Activated CD8-positive, alpha-beta memory T cell treated with anti-CD3 and anti-CD28 coated beads for 1 hour (primary cell): ENCODE measurements at places on chromosomes 4 and X.

DNA sequence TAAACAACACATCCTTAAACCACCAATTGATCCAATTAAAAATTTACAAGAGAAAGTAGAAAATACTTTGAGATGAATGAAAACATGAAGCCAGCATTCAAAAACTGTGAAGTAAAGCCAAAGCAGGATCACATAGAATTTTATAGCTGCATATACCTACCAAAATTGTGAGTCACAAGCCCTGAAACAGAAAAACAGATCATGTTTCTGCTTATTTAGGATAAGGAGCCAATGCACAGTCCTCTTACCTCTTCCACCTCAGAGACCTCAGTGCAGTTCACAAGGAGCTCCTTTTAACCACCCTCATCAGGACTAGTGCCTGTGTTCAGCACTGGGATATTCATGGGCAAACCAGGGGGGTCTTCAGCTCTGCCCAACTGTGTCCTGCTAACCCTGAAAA is 386.7 kb downstream of the TECRL start:
- DNase-seq = no peak

DNA sequence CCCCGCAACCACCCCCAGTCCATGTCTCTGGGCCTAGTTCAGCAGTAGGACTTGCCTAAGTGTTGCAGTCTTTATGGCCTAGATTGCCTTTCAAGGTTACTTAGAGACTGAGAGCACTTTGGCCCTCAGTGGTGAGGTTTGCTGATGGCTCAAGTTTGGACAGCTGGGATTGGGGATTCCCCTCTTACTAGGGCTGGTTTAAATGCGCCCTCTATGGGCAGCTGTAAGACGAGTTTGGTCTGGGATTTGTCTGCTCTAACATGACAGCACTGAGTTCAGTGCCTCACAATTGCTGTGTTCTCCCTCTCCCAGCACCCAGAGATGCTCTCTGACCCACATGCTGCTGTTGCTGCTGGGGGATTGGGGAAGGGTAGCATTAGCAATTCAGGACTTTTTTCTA is 23.1 kb downstream of the DACH2 start:
- DNase-seq = no peak

- no peak for DNase-seq
These were observed 107.7 kb downstream of the SMIM20 start for GRCh38 chr4:26021417-26022345.

GRCh38 chrX:54695231-54695630 is 102.8 kb downstream of the ITIH6 start:
- DNase-seq = no peak

- no peak for DNase-seq
These were observed 623.8 kb downstream of the EPHA5 start for GRCh38 chr4:65046192-65047133.

GRCh38 chrX:118221270-118221669 is 104.7 kb upstream of the KLHL13 start:
- no peak for DNase-seq

GRCh38 chr4:112113864-112114263 is 31.4 kb upstream of the FAM241A start:
- DNase-seq = no peak

GRCh38 chr4:182869697-182870096 is 47.5 kb downstream of the DCTD start:
- DNase-seq = no peak

DNA sequence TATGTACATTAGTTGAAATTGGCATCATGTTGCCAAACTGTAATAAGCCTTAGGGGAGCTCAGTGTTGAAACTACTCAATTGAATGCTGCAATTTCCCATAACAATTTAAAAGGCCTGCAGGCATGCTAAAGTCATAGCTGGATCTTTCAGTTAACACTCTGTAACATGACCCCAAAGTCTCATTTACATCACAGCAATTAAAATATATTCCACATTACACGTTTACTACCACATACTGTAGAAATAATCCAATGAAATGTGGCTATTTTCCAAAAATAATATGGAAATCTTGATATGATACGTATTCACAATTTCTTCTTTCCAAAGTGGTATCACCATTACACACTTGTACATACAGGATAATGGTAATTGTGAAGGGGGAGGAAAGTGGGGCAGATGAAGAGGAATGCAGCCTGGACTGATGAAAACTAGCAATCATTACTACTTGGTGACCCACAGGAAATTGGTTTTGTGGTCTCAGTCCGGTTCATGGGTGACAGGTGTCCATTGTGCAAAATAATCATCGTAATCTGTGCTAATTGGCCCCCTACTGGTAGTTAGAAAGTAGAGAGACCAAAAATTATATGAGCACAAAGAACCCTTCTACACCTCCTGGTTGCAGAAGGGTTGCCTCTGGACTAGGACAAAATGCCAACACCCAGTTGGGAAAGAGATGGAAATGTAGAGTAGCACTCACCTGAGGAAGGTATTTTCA is 63.7 kb downstream of the TENM3 start:
- no peak for DNase-seq

DNA sequence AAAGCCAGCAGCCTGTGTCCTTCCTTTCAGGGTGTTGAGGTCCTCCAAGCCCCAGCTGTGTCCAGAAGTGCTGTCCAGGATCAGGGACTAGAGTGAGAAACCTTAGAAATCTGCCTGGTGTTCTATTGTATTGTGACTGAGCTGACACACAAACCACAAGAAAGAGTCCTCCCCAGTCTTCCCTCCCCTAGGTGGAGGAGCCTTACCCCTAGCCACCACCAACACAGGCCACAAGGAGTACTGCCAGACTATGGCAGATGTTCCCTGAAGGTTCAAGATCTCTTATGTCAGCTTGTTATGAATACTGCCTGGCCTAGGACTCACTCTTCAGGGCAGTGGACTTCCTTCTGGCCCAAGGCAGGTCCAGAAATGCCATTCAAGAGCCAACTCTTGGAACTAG is 514.1 kb upstream of the PITX2 start:
- no peak for DNase-seq

GRCh38 chrX:103839404-103839803 is 7.3 kb upstream of the RAB9B start:
- DNase-seq = no peak

GRCh38 chrX:21176921-21177571 is 197.2 kb upstream of the CNKSR2 start:
- no peak for DNase-seq

- DNase-seq = no peak
These were observed 12.3 kb downstream of the RNF175 start for GRCh38 chr4:153747406-153747955.

DNA sequence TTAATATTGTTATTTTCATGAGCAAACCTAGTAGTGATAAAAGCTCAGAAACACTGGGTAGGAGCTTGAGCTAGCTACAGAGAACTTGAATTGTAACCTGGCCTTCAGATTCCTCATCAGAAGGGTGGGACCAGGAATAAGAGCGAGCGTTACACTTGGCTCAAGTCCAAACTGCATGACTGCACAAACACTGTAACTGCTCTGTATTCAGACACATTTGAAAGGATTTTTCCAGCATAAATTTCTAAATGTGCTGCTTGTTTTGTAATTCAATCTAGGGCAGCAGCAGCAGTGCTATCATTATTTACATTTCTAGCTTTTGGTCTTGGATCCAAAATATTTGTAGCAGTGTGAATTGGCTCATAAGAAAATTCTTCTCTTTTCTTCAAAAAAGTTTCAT is 133.0 kb upstream of the TMLHE start:
- no peak for DNase-seq

GRCh38 chr4:42626629-42627146 is 30.2 kb downstream of the ATP8A1 start:
- DNase-seq = no peak

DNA sequence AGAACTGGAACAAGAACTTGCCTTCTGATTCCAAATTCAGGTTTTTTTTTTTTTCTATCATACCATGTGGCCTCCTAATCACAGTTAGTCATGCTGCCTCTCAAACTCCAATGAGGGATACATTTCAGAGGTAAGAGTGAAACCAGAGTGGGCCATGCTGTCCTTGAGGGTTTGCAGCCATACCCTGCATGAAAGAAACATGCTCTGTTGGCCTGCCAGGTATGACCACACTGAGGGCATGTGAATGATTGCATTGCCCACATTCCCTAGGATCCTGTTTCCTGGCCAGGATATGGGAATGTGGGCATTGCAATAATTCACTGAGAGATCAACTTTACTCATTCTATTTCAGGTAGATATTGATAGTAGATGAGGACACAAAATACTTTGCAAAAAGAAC is 56.4 kb upstream of the DDIT4L start:
- DNase-seq = no peak

GRCh38 chr4:184856277-184856609 is 30.5 kb upstream of the ACSL1 start:
- no peak for DNase-seq

GRCh38 chr4:95545546-95545945 is 3.2 kb downstream of the UNC5C start:
- no peak for DNase-seq

DNA sequence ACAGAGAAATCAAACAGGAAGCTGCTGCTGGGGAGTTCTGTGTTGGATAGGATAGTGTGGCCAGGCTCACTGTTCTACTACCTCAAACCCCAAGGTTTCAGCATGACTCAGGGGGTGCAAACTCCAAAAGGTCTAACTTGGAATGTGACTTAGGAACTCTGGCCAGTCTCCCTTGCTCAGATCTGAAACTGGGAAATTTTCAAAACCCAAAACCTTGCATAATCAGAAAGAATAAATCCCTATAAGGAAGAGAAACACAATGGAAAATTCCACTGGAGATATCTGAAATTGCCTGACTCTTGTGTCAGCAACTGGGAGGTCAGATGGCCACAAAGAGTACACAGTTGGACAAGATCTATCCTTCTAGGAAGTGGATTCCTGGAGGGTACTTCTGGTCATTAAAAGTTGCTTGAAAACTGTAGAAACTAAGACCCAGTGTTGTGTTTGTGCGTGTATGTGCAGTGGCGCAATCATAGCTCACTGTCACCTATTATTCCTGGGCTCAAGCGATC is 58.0 kb downstream of the PPEF2 start:
- DNase-seq = no peak

DNA sequence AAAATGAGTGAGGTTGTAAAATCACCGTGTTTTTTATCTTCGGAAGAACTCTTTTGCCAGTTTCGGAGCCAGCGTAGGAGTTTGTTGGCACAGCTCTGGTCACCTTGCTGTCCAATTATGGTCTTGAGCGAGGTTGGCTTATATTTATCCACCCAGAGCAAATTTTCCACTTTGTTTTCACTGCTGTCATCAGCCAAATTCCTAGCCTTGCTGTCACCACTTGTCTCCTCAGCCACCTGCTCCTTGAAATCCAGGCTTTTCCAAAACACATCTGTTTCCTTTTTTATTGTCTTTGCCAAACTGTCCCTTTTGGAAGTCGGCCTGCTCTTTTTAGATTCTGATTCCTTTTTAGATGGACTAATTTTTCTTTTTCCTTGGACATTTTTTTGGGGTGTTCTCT is 57.6 kb downstream of the RFC1 start:
- no peak for DNase-seq

DNA sequence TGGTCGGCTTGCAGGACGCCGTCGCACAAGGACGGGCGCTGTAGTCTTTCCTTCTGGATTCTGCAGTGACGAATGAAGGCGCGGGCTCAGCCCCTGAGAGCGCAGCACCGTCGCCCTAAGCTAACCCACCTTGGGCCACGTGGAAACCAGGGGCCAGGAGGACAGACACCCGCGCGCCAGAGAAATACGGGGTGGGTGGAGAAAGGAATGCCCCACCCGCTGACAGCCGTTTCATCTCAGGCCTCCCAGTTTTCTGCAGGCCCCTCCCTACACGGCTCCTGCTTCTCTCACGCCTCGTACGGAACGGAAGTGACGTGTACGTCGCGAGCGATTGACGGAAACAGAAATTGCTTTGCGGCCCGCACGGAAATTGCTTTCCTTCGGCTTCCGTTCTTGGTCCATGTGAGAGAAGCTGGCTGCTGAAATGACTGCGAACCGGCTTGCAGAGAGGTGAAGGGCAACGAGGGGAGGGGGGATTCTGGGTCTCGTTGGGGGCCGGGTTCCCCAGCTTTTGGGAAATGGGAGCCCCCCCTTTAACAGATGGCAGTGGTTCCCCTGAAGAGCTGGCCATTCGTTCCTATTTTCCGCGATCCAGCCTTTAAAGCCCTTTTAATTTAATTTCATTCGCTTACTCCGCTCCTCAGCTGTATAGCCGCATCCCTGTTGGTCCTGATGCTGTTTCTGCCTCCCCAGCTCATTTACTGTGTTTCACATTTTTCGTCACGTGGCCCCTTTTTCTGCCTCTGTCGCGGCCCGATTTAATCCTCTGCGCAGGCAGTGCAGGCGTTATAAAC is at the start of gene UTP14A:
Gene UTP14A, plus strand, starts transcription at position 378 of the 794 bp plus-strand sequence. Its CDS starts 47 bp downstream, at position 425.
- DNase-seq = peak; percentile 62

GRCh38 chrX:152893980-152894610 is 3.8 kb upstream of the ZNF185 start:
- DNase-seq = no peak

DNA sequence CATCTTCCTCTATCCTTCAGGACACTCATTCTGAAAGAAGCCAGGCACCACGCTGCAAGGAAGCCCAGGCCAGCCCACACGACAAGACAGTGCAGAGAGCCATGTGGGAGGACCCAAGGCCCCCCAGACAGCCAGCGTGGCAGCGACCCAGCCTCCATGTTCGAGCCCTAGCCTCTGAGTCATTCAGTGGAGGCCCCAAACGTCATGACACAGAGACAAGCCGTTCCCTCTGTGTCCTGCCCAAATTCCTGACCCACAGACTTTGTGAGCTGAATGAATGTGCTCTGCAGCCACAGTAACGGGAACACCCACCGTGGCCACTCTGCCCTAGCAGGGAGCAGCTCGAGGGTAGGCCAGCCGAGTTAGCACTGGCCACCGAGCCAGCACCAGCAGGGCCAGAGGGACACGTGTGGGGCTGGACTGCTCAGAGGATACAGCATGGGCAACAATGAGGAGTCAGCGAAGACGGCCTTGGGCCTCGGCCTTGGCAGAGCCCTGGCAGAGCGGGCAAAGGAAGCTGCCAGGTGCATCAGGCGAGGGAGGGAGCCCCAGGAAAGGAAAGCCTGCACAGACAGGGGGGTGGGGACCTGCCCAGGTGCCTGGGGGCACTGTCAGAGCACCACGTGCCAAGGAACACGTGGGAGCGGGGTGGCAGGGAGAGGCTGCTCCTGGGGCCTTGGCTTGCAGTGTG is 8.6 kb downstream of the BLOC1S4 start:
- DNase-seq = no peak
